ENCODE measurements at places on chromosomes 5 and 9.
A peak's percentile ranks its signal among the peaks of the same experiment; 100 is the strongest.

DNA sequence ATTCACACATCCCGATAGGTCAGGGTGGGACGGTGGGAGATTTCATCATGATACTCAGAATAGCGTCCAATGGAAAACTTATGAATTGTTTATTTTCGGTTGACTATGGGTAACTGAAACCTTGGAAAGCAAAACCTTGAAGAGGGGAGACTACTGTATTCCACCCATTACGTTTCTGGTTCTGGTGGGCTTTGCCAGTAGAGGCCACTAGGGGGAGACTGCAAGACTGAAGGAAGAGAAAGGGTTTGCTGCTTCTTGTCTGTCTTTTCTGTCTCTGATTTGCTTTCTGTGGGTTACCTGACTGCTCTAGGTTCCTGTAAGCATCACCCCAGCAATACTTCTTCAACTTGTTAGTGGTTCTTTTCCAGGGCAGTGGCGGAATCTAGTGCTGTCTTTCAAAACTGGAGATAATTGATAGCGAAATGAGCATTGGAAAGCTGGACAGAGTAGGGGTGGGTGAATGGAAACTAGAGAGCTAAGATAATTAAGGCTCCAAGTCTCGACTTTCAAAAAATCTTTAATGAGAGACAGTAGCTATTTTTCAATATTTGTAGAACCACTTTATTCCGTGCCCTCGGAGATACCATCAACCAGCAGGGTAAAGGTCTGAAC, 27.0 kb downstream of the GRIN3A start:
- no peak for DNase-seq

DNA sequence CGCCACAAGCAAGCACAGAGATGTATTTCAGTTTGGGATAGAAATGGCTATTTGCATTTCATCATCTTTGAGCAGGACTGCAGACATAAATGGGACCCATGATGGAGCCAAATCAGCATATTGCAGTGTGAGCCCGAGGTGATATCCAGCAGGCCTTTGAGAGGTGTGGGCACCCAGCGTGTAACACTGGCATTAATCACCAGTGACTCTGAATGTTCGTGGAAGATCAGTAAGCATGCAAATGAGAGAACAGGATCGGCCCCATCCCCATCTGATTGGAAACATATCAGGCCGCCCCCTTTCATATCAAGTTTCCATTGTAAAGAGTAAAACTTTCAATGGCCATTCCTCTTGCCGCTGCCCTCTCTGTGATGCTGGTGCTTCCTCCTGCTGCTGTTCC, 84.0 kb downstream of the GTF3C4 start:
- no peak for DNase-seq

GRCh38 chr9:82554381-82554780, 508.6 kb downstream of the RASEF start:
- DNase-seq, result no peak

DNA sequence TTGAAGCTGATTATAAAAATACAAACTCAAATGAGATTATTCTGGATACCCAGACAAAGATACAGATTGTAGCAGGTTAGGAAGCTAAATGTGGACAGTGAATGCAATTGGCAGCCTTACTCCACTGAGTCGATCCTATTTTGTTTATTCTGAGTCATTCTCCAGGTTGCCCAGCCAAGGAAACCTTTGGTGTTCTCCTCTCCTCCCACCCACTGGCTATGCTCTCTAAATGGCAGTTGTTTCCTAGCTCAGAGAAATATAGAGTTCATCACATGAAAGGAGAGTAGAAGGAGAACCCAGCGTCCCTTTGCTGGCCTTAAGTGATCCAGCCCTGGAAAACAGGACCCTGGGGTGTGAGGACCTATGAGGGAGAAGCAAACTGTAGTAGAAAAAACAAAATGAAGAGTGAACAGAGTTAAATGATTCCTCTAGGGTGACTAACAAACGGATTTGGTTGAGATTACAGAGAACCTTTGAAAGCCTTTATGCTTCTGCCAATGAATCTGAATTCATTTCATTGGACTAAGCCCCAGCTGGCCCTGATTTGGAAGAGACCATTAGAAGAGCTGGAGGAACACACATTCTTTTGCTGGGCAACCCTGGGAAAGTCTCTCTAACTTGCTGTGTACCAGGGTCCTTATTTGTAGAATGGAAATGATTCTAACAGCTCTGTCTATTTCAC, 95.1 kb downstream of the BRINP1 start:
- no peak for DNase-seq

DNA sequence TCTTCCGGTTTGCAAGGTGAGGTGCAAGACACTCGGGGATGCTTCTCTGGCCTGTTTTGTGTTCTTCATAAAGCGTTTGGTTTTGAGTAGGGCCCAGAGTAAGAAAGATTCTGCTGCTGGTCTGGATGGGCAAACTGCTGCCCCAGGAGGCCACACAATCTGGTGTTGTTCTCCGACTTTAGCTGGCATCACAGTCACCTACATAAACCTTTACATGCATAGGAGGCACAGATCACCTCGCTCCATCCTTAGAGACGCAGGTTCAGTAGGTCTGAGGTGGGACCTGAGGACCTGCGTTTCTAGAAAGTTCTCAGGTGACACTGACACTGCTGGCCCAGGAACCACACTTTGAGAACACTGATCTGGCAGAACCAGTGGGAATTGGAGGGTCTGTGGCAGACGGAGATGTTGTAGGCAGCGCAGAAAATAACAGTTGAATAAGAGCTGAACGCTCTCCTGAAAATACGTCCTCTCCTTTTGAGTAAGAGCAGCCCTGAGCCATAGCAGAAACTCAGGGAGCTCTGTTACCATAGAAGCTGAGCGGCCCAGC, 3.9 kb upstream of the SLC6A3 start:
- DNase-seq, result no peak

DNA sequence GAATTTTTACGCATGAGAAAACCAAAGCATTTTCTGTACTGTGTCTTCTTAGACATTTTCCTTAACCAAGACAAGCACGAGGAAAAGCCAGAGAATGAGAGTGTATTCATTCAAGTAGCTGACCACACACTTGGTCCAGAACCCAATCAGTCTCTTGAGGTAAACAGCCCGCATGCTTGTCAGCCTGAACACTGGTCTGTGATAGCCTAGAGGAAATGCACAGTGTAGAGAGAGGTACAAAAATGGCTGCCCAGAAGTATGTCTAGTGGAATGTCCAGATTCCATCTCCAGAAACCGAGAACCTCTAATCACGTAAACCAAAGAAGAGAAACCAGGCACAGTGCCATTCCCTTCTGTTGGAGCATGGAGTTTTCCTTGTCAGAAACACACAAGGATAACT, 80.0 kb upstream of the SNX2 start:
- no peak for DNase-seq

- no peak for DNase-seq
Measured at GRCh38 chr5:34529581-34530331, 126.4 kb upstream of the RAI14 start.

DNA sequence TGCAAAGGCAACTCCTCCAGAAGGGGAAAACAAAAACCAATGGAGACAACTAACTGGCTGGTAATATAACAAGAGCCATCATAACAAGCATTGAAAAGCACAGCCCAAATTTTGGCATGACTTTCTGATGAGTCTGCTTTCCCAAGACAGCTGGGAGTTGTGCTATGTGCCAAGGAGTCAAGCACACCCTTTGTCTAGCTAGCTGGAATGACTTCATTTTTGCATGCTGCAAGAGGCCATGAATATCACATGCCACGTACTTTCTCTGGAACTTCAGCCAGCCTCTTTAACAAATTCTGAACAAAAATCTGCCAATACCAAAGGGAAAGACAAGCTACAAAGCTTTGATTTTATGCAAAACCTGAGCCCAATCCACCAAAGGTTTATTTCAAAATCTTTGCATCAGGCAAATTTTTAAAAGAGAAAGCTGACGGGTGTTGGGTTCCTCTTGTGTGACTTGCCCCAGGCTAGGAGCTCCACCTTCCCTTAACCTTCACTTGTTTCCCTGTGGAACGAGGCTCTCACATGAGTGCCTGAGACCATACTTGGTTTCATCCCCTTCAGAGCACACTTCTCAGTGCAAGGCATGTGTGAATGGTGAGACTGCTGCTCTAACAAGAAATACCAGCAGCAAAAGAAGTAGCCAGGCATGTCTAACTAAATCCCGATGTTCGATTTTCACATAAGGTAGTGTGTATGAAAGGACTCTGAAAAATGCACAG, 47.3 kb downstream of the S1PR3 start:
- DNase-seq, result no peak

GRCh38 chr5:179162351-179163235, 102.4 kb downstream of the ZNF354C start:
- no peak for DNase-seq

DNA sequence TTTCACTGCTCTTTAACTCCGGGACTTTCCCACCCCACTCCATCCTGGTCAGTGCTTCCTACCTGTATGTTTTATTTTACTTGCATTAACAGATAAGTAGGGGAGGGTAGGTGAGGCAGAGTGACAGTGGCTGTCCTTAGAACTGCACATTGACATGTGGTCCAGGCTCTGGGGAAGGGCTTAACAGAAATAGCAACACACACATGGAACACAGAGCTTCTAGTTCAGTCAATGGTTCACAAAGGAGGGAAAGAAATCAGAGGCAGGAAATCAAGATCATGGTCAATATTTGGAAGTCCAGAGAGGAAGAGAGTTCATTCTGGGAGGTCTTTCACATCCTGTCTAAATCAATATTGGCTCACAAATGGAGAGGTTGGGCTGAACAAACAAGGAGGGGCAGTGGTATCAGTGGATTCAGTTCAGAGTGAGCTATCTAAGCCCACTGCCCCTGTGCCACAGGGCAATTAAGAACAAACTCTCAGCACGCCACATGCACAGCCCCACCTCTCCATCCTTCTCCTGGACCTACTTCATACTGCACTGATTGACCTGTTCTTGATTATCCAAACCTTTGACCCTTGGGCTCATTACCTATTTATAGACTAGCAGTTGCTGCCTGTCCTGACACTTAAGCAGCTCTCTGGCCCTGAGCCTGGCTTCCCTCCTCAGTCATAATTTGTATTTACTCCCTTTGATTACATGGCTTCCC, 6.2 kb upstream of the VPS13A start:
- DNase-seq, result no peak

GRCh38 chr9:109107402-109108240, 12.1 kb downstream of the TMEM245 start:
- DNase-seq, result no peak

- no peak for DNase-seq
Measured at GRCh38 chr5:130025511-130025910, 121.2 kb downstream of the CHSY3 start.

DNA sequence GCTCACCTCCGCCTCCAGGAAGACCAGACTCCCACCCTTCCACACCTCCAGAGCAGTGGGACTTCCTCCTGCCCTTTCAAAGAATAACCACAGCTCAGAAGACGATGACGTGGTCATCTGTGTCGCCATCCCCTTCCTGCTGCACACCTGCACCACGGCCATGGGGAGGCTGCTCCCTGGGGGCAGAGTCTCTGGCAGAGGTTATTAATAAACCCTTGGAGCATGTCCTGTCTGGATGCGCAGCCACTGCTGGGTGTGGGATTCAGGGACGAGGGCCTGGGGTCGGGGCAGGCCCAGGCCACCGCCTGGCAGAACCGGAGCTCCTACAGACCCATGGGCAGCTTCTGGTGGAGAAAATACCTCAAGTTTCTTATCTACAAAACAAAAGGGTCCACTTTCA, 5.0 kb downstream of the PAEP start:
- no peak for DNase-seq

DNA sequence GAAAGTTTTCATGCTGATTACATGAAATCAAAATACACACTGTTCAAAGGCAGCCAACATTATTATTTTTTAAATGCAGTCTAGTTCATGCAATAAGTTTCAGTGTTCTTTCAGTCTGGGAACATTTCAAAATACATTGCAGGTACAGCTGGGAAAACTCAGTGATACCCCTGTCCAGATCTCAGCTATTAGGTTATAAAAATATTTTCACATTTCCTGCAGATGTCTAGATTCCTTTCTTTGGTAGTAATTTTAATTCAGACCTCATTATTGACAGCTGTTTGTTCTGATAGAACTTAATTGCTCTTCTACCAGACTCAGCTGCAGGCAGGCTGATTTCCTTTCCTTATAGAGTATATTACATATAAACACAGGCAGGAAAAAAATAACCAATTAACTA, 556.8 kb upstream of the DMAC1 start:
- no peak for DNase-seq

DNA sequence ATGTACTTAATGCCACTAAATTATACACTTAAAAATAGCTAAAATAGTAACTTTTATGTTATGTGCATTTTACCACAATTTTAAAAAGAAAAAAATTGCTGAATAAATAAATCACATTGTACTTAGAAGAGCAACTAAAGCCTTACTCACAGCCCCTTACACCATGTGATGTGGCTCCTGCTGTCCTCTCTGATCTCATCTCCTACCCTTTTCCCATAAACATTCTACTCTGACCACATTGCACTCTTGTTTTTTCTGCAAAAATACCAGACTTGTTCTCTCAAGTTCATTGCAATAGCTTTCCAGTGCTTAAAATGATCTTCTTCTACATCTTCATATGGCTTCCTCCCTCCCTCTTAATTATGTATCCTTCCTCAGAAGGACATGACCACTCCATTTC, 268.4 kb downstream of the ELAVL2 start:
- no peak for DNase-seq

- no peak for DNase-seq
Measured at GRCh38 chr5:119316906-119317305, 38.9 kb upstream of the TNFAIP8 start.

DNA sequence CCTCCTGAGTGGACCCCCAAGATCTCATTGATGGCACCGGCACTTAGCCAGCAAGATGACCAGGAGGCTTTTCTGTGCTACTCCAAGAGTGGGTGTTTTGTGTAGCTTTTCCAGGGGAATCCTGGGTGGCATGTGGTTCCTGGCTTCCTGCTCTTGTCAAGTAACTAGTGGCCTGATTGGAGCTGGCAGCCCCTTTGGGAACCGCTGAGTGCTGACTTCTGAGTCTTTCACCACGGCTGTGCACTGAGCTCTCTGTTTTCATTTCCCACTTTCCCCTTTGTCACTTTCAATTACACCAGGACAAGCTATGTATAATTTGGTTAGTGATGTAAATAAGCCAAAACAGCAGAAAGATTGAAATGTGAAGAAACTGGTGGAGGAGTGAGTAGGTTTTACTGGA, 255.4 kb downstream of the GOLPH3 start:
- DNase-seq, result no peak

GRCh38 chr5:115457571-115457970, 87.0 kb downstream of the FEM1C start:
- DNase-seq, result no peak

- DNase-seq, result no peak
Measured at GRCh38 chr9:121340676-121341392, 29.2 kb downstream of the STOM start.

GRCh38 chr5:80168388-80169028, 87.3 kb downstream of the SERINC5 start:
- DNase-seq, result no peak

GRCh38 chr9:124006448-124007361, 4.9 kb upstream of the LHX2 start:
- no peak for DNase-seq

GRCh38 chr5:1312993-1313833, 18.3 kb upstream of the TERT start:
- DNase-seq, result no peak

DNA sequence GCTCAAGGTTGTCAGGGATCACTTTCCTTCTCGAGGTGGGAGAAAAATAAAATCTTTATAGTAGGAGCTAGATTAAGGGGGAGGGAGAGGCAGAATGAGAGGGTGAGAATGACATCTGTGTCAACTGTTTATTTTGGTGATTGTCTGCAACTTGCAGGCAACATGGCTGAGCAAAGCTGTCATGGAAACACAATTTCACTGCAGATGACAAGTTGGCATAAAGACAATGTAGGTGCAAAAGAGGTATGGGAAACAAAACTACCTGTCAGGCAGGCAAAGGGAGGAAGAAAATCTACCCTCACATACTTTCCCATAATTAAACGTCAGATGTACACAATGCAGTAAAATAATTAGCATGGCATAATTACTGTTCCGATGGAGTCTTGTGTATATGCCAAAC, 167.4 kb downstream of the SLIT3 start:
- peak; percentile 25 for DNase-seq
